Immature natural killer cell (primary cell): ENCODE measurements at places on chromosomes 4 and X. TPM values are rescaled to one million over a fixed set of nuclear protein-coding genes. Genes with fewer than 3 reads are reported as not detected.

GRCh38 chr4:52248820-52249219, 197.7 kb downstream of the SPATA18 start:
- no peak overlapping the region for H3K27ac ChIP-seq
- no peaks in the 10 kb centered on the region for H3K4me1 ChIP-seq
- H3K36me3 ChIP-seq: no peaks in the 10 kb centered on the region

DNA sequence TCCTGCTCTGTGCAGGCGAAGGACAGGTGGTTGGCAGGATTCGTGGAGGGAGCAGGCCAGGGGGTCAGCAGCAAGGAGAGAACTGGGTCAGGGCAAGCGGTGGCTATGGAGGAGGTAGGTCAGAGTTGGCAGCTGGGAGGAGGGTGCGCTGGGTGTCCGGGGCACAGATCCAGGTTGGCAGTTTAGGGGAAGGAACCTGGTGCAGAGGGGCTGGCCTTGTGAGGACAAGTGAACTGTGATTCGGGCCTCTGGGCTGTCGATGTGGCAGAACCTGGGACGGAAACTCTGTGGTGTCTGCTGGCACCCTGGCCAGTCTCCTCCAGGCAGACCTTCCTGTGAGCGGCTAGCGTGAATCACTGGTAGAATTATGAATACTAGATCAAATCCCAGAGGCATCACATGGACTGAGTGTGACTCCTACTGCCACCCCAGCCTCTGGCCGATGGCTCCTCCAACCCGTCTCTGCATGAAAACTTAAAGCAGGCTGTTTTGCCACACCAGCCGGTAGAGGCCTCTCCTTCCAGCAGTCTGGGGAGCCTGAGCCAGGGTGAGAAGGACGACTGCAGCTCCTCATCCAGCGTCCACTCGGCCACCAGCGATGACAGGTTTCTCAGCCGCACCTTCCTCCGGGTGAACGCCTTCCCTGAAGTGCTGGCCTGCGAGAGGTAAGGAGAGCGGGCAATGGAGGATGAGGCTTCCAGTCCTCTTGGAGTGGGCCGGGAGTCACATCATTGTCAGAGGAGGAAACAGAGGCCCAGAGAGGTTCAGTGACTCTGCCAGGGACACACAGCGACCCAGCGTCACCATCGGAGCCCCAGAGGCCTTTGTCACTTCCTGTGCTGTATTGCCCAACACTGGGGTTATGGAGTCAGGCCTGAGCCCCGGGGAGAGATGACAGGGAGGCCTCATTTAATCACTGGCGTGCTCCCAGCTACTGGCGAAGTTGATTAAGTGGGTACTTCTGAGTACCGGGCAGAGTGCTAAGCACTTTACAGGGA, 20.3 kb downstream of the EVC start:
- peaks cover 6% of the 10 kb centered on the region for H3K27me3 ChIP-seq
- no peak overlapping the region for H3K4me3 ChIP-seq
- no peak overlapping the region for H3K27ac ChIP-seq
- H3K4me1 ChIP-seq: no peaks in the 10 kb centered on the region

- no peak overlapping the region for H3K27ac ChIP-seq
- peaks cover 6% of the 10 kb centered on the region for H3K4me1 ChIP-seq
- no peaks in the 10 kb centered on the region for H3K27me3 ChIP-seq
- no peak overlapping the region for H3K4me3 ChIP-seq
Measured at GRCh38 chr4:124018383-124019317, 622.1 kb downstream of the SPRY1 start.

DNA sequence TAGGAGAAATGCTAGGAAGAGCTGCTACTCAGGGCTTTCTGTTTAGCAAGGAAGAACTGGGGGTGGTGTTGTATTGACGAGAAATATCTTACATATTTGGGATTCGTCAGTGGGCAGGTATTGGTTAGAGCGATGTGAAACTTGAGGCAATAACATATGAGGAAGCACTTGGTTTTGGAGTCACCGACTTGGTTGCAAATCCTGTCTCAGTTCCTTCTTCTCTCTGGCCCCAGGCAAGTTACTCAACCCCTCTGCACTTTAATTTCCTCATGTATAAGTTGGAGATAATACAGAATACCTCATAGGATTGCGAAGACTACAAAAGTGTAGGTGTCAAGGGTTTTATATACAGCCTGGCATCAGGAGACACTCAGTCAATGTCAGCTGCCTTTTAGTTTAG, 34.1 kb downstream of the GPAT3 start:
- H3K4me3 ChIP-seq: no peak overlapping the region
- DNase-seq: no peak
- H3K27ac ChIP-seq: no peak overlapping the region
- no peaks in the 10 kb centered on the region for H3K36me3 ChIP-seq
- peaks cover 1% of the 10 kb centered on the region for H3K27me3 ChIP-seq
- H3K4me1 ChIP-seq: no peaks in the 10 kb centered on the region

DNA sequence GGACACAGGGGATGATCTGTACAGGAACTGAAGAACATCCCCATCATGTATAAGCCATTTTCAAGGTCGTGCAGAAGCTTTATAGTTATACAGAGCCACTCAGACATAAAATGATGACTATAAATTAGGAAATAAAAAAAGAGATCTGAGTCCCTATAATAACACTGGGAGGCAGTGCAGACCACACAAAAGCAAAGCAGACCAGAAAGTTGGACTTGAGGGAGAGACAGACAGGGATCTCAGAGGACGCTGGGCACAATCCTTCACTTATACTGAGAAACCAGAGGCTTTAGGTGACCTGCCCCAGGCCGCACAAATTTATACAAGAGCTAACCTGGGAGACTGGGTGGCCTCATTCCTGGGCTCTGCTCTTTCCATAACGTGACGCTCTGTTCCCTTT, 70.5 kb downstream of the HADH start:
- H3K4me1 ChIP-seq: no peaks in the 10 kb centered on the region
- H3K4me3 ChIP-seq: no peak overlapping the region
- H3K27me3 ChIP-seq: peaks cover 2% of the 10 kb centered on the region
- no peak for DNase-seq
- no peaks in the 10 kb centered on the region for H3K36me3 ChIP-seq

DNA sequence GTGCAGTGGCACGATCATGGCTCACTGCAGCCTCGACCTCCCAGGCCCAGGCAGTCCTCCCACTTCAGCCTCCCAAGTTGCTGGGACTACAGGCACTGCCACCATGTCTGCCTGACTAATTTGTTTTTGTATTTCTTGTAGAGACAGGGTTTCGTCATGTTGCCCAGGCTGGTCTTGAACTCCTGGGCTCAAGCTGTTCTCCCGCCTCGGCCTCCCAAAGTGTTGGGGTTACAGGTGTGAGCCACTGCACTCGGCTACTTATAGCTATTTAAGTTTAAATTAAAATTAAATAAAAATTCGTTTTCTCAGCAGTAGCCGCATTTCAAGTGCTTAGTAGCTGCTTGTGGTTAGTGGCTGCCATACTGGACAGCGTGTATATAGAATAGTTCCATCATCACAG, 3.5 kb downstream of the SMAD1 start:
- DNase-seq: no peak
- H3K27ac ChIP-seq: no peak overlapping the region
- H3K4me3 ChIP-seq: no peak overlapping the region
- peaks cover 9% of the 10 kb centered on the region for H3K27me3 ChIP-seq
- no peaks in the 10 kb centered on the region for H3K36me3 ChIP-seq

Gene P2RY10
- polyA plus RNA-seq: 16.1 TPM

DNA sequence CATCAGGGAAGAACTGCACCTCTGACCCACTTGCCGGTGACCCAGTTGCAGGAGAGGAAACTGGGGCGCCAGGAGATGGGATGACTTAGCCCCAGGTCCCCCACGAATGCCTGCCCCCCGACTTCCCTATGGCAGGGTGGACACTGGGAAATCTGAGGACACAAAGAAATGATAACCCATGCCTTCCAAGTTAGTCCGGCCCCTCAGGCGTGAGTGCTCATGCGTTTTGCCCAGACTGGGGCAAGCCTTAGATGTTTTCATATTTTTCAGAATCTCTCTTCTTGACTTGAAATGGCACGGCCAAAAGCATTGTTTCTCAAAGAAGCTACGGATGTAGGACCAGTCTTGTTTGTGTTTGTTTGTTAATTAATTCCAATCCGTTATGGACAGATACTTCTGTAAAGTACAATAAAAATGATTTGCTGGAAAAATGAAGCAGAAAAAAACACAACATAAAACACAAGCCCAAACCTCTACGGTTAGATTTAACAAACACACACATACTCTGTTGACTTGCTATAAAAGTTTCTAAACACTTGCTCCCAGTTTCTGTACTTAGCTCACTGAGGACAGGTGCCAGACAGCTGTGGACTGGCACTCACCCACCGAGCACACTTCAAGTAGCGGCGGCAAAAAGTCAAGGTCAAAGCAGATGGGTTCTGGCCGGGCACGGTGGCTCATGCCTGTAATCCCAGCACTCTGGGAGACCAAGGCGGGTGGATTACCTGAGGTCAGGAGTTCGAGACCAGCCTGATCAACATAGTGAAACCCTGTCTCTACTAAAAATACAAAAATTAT, 341.5 kb downstream of the BCOR start:
- no peak overlapping the region for H3K27ac ChIP-seq
- no peak for DNase-seq
- H3K36me3 ChIP-seq: no peaks in the 10 kb centered on the region
- H3K4me1 ChIP-seq: no peaks in the 10 kb centered on the region
- no peak overlapping the region for H3K4me3 ChIP-seq
- no peaks in the 10 kb centered on the region for H3K27me3 ChIP-seq

DNA sequence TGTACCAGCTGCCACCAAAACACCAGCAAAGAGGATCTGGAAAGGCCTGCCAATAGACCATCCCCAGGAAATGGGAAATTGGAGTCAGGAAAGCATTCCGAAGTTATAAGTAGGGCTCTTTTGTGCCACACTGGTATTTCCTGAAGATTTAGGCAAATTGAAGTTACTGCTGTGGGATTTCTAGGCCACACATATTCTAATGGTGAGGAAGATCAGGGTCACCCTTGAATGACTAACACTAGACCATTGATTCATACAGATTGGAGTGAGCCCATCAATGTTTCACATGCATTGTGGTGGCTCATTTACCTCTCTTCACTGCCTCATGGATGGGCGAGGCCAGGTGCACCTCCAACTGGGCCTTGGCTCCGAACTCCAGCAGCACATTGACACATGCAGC, 22.6 kb downstream of the ASB11 start:
- DNase-seq: no peak
- H3K27ac ChIP-seq: no peak overlapping the region
- peaks cover 5% of the 10 kb centered on the region for H3K27me3 ChIP-seq
- no peaks in the 10 kb centered on the region for H3K36me3 ChIP-seq

DNA sequence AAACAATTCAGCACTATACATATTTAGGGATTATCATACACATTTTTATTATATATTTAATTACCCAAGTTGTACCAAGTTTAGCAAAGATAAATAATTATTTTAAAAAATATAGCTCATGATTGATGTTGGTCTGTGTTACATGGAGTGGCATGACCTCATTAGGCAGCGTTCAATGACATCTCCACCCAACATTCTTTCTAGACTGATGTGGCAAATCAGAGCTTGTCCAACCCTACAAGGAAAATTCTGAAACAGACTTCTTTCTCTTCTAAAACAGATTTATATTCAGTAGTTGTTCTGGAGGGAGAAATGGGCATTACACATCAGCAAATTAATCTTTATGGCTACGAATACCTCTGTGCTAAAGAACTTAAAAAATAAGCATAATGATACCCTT, 189.7 kb downstream of the PDGFC start:
- peaks cover 4% of the 10 kb centered on the region for H3K36me3 ChIP-seq
- H3K27me3 ChIP-seq: no peaks in the 10 kb centered on the region
- no peak overlapping the region for H3K27ac ChIP-seq
- no peaks in the 10 kb centered on the region for H3K4me1 ChIP-seq
- H3K4me3 ChIP-seq: no peak overlapping the region

Gene PAGE5
- polyA plus RNA-seq: not detected

Gene TRAM1L1
- polyA plus RNA-seq: not detected

DNA sequence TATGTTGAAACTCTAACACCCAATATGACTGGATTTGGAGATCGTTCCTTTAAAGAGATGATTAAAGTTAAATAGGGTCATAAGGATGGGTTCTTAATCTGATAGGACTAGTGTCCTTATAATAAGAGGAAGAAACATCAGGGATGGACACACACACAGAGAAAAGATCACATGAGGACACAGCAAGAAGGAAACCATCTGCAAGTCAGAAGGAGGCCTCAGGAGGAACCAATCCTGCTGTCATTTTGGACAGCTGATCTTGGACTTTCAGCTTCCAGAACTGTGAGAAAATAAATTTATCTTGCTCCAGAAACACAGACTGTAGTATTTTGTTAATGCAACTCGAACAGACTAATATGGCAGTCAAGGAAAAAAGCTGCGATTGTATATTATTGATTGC, 631.5 kb downstream of the PCDH7 start:
- no peak overlapping the region for H3K4me3 ChIP-seq
- no peaks in the 10 kb centered on the region for H3K36me3 ChIP-seq

DNA sequence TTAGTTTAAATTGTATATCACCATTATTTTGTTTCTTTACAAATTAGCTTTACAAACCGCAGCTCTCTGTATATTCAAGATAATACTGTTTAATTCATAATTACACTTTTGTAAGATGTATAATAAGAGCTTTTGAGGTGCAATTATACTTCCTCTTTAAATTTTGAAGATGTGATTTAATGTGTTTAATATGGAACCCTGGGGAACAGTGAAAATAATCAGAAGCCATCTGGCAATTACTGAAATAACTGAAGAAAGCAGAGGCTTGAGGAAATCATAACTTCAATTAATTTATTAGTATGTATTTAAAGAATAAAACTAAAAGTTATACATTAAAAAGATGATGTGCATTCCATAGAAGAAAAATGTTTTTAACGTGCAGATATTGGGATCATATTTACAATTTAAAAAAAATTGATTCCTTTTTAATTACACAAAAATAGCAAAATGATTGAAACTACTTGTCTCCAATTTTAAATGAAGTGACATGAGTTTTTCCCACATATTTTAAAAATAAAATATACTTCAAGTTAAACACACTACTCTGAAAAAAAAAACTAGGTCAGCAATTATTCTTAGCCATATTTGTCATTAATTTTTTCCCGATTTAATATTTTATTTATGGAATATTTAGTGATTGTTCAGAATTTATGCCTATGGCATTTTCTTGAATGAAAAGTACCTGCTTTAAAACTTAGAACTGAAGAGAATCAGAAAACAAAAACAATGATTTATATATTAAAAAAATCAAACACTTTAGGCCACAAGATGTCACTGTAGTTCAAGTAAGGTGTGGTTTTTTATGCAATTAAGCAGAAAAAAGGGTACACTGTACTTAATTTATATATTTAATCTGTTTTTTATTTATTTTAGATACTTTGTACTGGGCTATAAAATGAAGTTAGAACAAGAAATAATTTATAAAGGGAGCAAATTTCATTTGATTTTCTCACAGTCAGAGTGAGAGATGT, 942.7 kb upstream of the NDST4 start:
- H3K27me3 ChIP-seq: no peaks in the 10 kb centered on the region
- H3K4me1 ChIP-seq: no peaks in the 10 kb centered on the region
- H3K4me3 ChIP-seq: no peak overlapping the region
- no peak overlapping the region for H3K27ac ChIP-seq
- DNase-seq: no peak
- H3K36me3 ChIP-seq: no peaks in the 10 kb centered on the region

Gene RIBC1
- not detected for polyA plus RNA-seq

- DNase-seq: no peak
- H3K27me3 ChIP-seq: no peaks in the 10 kb centered on the region
- H3K4me1 ChIP-seq: no peaks in the 10 kb centered on the region
- no peak overlapping the region for H3K4me3 ChIP-seq
Measured at GRCh38 chr4:157246964-157247363, 26.4 kb downstream of the GRIA2 start.

Gene GPRIN3
- 5.5 TPM for polyA plus RNA-seq

GRCh38 chr4:105896461-105896942, 1.2 kb downstream of the NPNT start:
- peaks cover 14% of the 10 kb centered on the region for H3K27me3 ChIP-seq
- H3K36me3 ChIP-seq: no peaks in the 10 kb centered on the region
- H3K27ac ChIP-seq: no peak overlapping the region

GRCh38 chrX:32582729-32583128, 628.6 kb downstream of the DMD start:
- no peak for DNase-seq
- H3K27me3 ChIP-seq: no peaks in the 10 kb centered on the region
- no peaks in the 10 kb centered on the region for H3K4me1 ChIP-seq
- no peak overlapping the region for H3K4me3 ChIP-seq
